Natural killer cell treated with Interleukin-12 subunit alpha and Interleukin-12 subunit beta and Interleukin-15 and Interleukin-18, amount 100 ng/mL, for 72 hours (primary cell): ENCODE measurements at places on chromosomes 3 and 15.

- H3K36me3 ChIP-seq = peaks cover 12% of the 10 kb centered on the region
- H3K4me1 ChIP-seq = peaks cover 31% of the 10 kb centered on the region
- no peaks in the 10 kb centered on the region for H3K27me3 ChIP-seq
- peak overlapping the region; percentile 92 for H3K4me3 ChIP-seq
Observed at GRCh38 chr3:105865867-105866350, 2.9 kb downstream of the CBLB start.

DNA sequence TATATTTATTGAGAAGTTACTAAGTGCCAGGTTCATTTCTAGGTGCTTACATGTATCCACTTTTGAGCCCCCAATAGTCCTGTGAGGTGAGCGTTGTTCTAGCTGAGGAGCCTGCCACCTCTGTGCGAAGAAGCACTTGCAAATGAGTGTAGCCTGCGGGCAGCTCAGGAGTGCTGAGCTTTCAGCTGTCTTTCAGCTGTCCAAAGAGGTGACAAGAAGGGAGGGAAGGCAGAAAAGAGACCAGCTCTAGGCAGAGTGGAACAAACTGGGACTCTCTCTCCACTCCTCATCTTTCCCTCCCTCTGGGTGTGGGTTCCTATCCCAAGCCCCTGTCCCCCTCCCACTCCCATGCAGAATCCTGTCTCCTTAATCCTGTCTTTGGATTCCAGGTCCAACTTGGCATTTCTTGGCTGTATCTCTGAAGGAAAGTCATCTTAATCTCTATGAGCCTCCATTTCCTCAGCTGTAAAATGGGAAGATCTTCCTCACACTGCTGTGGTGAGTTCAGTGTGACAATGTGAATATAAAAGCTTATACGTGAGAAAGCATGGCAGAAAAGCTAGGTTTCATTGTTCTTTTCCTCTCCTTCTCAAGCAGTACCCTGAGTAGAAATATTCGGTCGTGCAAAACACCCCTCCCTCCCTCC, 6.7 kb upstream of the SRP14 start:
- peaks cover 58% of the 10 kb centered on the region for H3K4me1 ChIP-seq
- H3K4me3 ChIP-seq = peak overlapping the region; percentile 49
- peak overlapping the region; percentile 84 for H3K27ac ChIP-seq
- no peak for DNase-seq
- no peaks in the 10 kb centered on the region for H3K36me3 ChIP-seq

DNA sequence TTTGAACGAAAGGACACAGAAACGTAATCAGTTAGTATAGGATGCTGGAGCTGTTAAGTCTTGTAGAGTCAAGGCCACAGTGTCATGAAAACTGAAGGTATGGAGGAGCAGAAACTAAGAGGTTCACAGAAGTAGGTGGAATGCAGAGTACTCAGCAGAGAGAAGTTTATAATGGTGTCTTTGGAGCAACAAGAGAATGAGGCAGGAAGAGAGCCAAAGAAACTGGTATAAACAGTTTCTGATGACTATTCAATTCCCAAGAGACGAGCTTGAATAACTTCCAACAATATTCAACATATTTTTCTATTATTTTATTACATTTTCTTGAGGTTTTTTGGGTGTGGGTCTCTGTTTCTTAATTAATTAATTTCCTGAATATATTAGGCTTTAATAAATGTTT, 29.6 kb downstream of the GALK2 start:
- no peaks in the 10 kb centered on the region for H3K27me3 ChIP-seq
- no peaks in the 10 kb centered on the region for H3K4me1 ChIP-seq
- H3K27ac ChIP-seq = no peak overlapping the region
- no peak overlapping the region for H3K4me3 ChIP-seq

GRCh38 chr15:39828374-39828931, 45.8 kb upstream of the FSIP1 start:
- H3K27me3 ChIP-seq = peaks cover 31% of the 10 kb centered on the region
- H3K4me3 ChIP-seq = no peak overlapping the region
- no peak overlapping the region for H3K27ac ChIP-seq
- no peak for DNase-seq
- no peaks in the 10 kb centered on the region for H3K4me1 ChIP-seq
- H3K36me3 ChIP-seq = no peaks in the 10 kb centered on the region

GRCh38 chr3:12454076-12454815, 30.0 kb upstream of the TSEN2 start:
- DNase-seq = no peak
- H3K27ac ChIP-seq = no peak overlapping the region
- H3K36me3 ChIP-seq = no peaks in the 10 kb centered on the region
- peaks cover 4% of the 10 kb centered on the region for H3K27me3 ChIP-seq
- no peak overlapping the region for H3K4me3 ChIP-seq
- no peaks in the 10 kb centered on the region for H3K4me1 ChIP-seq

- peak overlapping the region; percentile 29 for H3K27ac ChIP-seq
- DNase-seq = no peak
- H3K27me3 ChIP-seq = peaks cover 9% of the 10 kb centered on the region
- no peak overlapping the region for H3K4me3 ChIP-seq
- no peaks in the 10 kb centered on the region for H3K36me3 ChIP-seq
Observed at GRCh38 chr15:79947009-79947408, 24.0 kb downstream of the BCL2A1 start.

DNA sequence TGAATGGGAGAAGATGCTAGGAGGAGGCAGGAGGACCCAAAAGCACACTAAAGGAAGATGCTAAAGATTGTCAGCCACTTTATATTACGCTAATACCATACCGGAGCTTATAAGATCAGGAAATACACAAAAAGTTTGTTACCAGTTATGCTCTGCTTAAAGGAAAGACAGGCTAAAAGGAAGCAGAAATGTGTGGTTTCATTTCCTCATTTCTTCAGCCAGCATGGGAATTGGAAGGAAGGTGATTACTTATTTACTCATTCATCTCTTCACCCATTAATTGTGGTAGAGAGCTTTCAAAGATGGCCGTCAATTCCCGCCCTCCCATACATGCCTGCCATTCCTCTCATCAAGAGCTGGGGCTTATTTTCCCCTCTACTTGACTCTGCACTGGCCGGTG, 26.7 kb upstream of the TMEM158 start:
- no peak for DNase-seq
- peaks cover 5% of the 10 kb centered on the region for H3K27me3 ChIP-seq
- no peak overlapping the region for H3K4me3 ChIP-seq
- no peaks in the 10 kb centered on the region for H3K4me1 ChIP-seq
- H3K36me3 ChIP-seq = no peaks in the 10 kb centered on the region
